ENCODE measurements at places on chromosomes 6 and 20.

DNA sequence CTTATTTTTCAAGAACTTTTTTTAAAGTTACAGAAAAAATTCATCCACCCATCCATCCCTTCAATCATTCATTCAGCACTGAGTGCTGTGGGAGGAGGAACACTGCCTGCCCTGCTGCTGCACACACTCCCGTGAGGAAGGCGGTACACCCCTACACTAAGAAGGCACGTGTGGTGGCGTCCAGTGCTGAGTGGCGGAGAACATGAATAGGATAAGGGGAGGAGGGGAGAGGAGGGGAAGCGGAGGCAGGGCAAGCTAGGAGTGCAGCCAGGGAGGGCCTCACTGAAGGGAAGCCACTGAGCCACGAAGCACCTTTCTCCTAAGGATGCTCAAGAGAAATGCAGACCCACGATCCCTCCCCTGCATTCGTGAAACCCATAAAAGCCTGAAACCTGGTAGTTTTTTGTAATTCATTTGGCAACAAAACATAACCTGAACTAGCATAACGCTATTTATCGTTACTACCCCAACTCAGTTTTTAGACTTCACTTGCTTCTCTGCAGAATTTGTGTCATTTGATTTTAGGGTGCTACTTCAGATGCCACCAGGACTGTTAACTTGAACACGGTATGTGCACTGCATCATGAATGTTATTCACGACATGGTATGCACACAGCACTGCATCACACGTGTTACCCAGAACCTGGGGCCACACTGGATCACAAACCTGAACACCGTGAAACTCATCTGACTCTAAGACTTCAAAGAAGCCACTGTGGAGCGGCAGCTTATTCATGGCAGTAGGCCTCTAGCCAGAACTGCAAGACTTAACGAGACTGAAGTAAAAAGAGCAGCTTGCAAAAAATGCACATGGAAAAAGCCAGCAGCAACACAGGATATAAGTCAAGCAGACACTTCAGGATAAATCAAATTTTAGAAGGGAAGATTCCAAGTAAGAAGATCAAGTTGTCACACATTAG lies 3.5 kb downstream of the RNASET2 start:
- no peak for DNase-seq

DNA sequence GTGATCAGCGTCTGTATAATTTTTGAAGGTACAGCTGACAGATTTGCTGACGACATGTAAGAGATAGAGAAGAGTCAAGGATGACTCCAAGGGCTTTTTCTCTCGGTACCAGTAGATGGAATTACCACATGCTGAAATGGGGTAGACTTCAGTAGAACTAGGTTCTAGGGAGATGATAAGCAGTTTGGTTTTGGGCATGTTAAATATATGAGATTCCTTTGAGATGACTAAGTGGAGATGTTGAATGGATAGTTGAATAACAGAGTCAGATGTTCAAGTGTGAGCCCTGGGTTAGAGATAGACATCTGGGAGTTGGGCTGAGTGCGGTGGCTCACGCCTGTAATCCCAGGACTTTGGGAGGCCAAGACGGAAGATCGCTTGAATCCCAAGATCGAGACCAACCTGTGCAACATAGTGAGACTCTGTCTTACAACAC lies 50.0 kb downstream of the PHF20 start:
- no peak for DNase-seq

DNA sequence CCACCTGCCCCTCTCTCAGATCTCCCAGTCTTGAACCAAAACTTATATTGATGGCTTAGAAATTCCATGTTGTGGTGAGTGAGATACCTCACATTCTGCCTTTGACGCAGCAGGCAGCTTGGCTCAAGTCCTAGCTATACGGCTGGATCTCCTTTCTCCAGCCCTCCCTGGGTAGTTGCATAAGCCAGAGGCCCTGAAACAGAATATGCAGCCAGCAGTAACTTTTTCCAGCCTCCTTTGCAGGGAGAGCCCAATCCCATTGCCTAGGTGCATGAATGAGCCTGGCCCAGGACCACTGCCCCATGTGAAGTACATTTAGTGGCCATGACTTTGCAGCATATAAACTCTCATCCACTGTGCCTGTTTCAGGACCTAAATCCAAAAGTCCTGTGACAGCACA lies 202.2 kb upstream of the CDYL start:
- no peak for DNase-seq

DNA sequence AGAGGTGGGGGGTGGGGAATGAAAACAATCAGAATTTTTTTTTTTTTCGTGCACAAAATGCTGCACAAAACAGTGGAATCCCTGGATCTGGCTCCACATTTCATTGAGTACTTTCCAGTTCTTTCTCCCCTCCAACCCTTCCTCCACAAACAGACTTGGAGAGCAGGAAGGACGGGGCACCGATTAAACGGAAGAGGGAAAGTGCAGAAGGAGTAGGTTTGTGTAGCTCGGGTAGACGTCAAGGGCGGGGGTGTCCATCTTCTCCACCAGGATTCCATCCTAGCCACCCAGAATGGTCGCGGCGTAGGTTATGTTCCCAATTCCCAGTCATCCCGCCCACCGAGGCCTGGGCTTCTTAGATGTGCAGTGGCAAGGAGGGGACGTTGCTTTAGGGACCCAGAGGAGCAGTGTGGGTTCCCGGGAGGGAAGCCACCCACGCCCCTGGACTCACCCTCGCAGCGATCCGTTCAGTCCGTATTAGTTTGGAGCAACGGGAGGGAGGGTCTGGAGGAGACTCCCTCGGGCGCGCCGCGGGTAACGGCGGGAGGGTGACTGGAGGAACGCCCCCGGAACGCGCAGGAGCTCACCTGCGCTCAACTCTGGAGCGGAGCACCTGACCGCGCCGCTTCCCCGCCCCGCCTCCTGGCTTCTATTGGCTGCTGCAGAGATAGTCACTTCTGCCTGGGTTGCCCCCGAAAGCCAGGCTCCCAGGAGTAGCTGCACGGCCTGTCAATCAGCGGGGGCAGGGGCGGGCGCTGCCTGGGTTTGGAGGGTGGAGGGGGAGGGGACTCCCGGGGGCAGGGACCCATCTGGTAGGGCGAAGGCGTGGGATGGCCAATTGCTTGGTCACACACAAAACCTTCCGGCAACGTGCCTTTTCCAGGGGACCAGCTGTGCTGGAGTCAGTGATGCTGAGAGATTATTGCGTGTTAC lies at the start of gene ENPP5:
Gene ENPP5, minus strand, starts transcription at position 624 of the 933 bp plus-strand sequence. CDS start 2,718 bp downstream, outside the sequence.
- DNase-seq = peak; percentile 88

DNA sequence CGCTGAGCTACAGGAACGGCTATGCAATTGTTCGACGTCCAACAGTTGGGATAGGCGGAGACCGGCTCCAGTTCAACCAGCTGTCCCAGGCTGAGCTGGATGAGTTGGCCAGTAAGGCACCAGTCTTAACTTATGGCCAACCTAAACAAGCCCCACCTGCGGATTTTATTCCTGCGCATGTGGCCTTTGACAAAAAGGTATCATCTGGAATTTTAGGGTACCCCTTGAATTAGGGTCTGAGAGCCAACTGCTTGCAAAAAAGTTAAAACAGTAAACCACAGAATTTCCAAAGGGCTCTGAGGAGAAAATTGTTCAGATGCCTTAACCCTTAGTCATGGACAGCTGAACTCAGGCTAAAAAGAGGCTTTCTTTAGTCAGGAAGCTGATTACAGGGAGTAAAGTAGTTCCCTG lies 3.8 kb downstream of the EFHC1 start:
- DNase-seq = no peak

DNA sequence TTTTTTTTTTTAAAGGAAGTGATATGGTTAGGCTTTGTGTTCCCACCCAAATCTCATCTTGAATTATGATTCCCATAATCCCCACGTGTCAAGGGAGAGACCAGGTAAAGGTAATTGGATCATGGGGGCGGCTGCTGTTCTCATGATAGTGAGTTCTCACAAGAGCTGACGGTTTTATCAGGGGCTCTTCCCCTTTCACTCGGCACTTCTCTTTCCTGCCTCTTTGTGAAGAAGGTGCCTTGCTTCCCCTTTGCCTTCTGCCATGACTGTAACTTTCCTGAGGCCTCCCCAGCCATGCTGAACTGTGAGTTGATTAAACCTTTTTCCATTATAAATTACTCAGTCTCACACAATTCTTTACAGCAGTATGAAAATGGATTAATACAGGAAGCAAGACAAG lies 64.3 kb downstream of the ZFP64 start:
- DNase-seq = no peak

DNA sequence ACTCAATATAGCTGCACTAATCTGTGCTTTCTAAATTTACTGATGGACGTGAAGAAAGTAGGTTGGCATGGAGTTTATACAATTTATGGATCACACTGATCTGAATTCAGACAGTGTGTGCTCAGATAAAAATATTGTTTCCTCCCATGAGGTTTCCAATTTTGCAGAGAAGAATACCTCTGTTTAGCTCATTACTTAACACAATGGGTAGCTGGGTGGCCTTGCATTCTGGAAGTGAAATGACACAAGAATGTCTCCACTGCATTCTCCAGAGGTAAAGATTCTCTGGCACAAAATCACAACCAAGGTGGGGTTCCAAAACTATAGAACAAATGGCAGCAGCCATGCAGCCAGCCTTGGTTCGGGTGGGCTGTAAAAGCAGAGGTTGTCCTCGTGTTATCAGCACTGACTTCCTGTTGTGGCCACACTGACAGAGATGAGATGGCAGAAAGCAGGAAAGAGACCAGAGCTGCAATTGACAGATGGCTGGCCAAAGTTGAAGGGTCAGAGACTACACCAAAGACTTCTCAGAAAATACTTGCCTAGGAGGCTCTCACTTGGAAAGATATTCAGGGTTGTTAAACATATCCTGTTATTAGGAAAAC lies 50.2 kb downstream of the HDAC2 start:
- no peak for DNase-seq

- peak; percentile 16 for DNase-seq
These were observed 58.4 kb downstream of the PPP1R14C start for GRCh38 chr6:150201285-150201684.

- DNase-seq = no peak
These were observed 62.9 kb upstream of the ADGRG6 start for GRCh38 chr6:142238881-142239280.

- DNase-seq = no peak
These were observed 53.4 kb downstream of the NEDD9 start for GRCh38 chr6:11179088-11179418.

DNA sequence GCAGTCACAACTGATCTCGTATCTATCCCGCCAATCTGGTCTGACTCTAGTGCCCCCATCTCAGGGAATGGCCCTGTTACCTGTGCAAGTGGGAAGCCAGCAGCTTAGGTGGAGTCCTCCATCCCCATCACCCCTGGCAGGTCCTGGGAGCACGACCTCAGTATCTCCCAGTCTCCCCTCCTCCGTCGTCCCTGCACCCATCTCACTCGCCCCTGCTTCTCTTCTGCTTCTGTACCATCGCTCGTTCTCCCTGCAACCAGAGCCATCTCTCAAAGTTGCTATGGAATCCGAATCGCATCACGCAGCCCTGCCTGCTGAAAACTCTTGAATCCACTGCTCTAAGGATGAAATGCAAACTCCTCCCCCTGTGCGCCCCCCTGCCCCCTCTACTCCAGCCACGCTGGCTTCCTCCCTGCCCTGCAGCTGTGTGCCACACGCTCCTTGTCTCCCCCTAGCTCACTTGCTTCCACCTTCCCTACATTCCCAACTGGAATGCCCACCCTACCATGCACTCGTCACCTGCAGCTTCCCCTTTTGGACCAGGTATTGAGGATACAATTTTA lies 64.0 kb upstream of the PTGIS start:
- DNase-seq = no peak

- DNase-seq = no peak
These were observed 147.9 kb upstream of the BTBD3 start for GRCh38 chr20:11769825-11770224.

- DNase-seq = no peak
These were observed 314.7 kb upstream of the RSPO3 start for GRCh38 chr6:126803769-126804168.

DNA sequence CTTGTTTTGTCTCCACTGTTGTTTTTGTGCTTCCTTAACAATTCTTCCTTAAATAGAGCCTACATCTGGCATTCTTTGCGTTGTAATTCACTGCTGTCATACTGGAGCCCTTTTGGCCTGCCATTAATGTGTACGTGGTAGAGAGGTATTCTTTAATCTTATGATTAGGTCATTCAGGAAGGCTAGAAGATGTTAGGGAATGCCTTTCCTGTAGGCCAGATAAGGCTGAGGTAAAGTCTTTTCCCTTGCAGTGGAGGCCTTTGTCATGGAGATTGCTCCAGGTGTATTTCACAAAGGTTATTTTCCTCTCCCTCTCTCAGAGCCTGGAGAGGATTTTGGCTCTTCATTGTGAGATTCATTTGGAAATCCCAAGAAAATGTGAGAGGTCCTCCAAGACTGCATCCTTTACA lies 146.9 kb downstream of the FUT9 start:
- no peak for DNase-seq

DNA sequence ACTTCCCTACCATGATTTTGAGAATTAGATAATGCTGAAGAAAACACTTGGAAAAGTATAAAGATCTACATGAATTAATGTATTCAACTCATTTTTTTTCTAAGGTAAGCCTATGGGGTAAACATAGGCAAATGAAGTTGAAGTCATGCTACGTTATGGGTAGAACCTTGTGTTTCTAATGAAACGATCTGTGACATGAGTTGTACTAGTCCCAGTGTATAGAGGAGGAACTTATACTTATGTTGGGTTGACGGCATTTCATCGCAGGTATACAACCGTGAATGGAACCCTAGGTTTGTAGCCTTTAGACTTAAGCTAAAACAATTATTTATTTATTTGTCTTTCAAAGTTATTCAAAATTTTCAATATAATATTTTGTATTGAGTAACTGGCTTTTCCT lies 2.6 kb downstream of the SLC35F1 start:
- DNase-seq = no peak

DNA sequence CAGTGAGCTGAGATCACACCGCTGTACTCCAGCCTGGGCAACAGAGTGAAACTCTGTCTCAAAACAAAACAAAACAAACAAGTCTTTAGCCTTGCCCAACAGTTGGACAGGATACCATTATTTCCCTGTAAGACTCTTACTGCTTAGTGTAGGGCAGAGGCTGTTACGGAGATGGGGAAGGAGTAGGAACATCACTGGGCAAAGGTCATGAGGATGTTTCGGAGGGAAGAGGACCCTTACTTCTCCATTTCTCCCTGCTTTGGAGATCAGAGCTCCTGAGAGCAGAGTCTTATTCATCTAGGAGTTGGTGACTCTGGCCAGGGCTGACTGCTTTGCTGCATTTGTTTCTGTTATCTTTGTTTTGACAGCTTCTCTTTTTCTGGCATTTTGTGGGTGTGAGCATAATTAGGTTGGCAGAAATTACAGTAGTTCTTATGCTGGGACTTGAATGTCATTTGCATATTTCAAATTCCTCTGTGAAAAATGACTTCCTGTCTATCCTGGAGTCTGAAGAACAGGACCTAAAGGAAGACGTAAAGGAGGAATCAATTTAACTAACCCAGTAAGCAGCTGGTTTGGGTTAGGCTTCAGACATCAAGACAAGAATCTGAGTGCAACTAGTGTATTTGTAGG lies 89.0 kb downstream of the CDS2 start:
- no peak for DNase-seq

DNA sequence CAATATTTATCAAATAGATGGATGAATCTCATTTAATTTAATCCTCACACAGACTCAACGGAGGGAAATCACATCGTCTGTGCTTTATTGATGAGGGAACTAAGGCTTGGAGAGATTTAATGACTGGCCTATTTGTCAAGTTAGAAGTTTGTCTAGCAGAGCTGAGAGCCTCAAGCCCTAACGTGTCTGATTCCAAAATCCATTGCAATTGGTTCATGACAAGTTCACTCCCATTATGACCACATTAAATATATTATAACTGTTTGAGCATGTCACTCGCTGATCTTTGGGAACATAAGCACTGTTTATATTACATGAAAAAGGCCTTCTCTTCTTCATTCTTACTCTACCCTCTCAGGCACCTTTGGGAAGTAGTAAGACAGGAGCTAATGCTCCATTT lies 89.4 kb upstream of the SIRPA start:
- DNase-seq = no peak

- no peak for DNase-seq
These were observed 63.7 kb downstream of the PHACTR3 start for GRCh38 chr20:59667981-59668515.
